Uterine smooth muscle cell (primary cell): ENCODE measurements at places on chromosomes 5 and 9. TPM values are rescaled to one million over a fixed set of nuclear protein-coding genes. Genes with fewer than 3 reads are reported as not detected.

Gene PCDHB16
- total RNA-seq: 0.12 and 0.33 TPM in 2 replicates

Gene CARTPT
- total RNA-seq: not detected in 2 replicates

Gene PCDHAC1
- 0.11 and 0.25 TPM in 2 replicates for total RNA-seq

Gene RGS7BP
- not detected in 2 replicates for total RNA-seq

Gene RNF208
- total RNA-seq: 0.11 and 0.25 TPM in 2 replicates

Gene SLC22A4
- 1.1 and 3.0 TPM in 2 replicates for total RNA-seq

Gene FOXD4L4
- total RNA-seq: 0.22 and 0.37 TPM in 2 replicates

Gene IL4
- total RNA-seq: not detected in 2 replicates

Gene LMX1B
- not detected in 2 replicates for total RNA-seq

Gene KCNV2
- total RNA-seq: not detected in 2 replicates

Gene FCN1
- total RNA-seq: not detected in 2 replicates

Gene PITX1
- total RNA-seq: 1.5 and 2.2 TPM in 2 replicates
